ENCODE measurements at places on chromosomes 11 and 22. TPM values are rescaled to one million over a fixed set of nuclear protein-coding genes. Genes with fewer than 3 reads are reported as not detected.

OR2AT4 gene
- total RNA-seq, result not detected

HBB gene
- total RNA-seq, result 2,087 TPM

LSP1 gene
- 45.2 TPM for total RNA-seq

MAP6 gene
- 13.8 TPM for total RNA-seq

CEND1 gene
- not detected for total RNA-seq

RFPL3 gene
- not detected for total RNA-seq

SLC6A5 gene
- total RNA-seq, result not detected

ZC3H7B gene
- 34.8 TPM for total RNA-seq

DNA sequence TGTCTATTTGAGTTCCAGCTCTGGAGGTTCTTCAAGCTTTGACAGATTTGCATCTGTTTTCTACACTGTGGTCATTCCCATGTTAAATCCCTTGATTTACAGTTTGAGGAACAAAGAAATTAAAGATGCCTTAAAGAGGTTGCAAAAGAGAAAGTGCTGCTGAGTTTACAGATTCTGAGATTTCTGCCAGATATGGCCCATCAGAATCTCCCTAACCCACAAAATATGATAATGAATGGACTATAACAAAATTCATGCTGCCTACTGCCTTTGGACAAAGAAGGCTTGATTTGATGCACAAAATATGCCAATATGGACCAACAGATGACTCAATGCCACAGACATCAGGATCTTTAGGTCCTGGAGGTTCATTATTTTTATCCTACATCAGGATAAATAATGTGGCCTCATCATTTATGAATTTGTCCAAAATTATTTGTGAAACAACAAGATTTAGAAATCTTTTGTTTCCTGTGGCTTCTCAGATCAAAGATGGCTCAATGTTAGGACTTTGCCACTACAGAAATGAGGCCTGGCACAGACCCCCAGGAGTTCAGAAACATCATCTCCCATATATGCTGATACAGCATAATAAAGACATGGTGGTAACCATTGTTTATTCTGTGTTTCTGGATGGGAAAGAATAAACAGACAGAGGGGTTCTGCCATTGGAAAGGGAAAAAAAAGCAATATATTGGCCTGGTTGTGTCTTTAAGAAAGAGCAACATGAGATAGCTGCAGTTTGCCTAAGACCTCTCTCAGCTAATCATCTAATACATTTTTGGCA, 6.7 kb downstream of the OR5AN1 start:
- no peaks in the 10 kb centered on the region for H3K36me3 ChIP-seq
- H3K27ac ChIP-seq, result no peak overlapping the region
- no peak overlapping the region for H3K4me3 ChIP-seq
- no peak for DNase-seq
- H3K4me1 ChIP-seq, result no peaks in the 10 kb centered on the region

DNA sequence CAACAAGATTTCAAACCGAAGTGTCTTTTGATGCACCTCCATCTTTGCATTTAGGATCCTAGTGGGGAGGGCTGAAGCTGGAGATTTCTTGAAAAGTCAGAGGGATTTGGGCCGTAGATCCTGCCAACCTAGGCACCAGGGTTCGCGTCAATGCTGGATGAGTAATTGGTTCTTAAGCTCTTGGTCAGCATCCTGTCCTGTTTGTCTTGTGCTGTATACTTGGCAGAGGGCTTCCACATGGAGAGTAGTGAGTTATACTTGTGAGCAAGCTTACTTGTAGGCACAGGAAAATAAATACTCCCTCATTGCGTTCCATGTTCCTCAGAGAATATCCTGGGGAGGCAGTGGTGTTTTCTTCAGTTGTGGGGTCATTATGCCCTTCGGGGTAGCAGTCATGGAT, 12.6 kb downstream of the INSC start:
- no peak overlapping the region for H3K27ac ChIP-seq
- no peaks in the 10 kb centered on the region for H3K36me3 ChIP-seq
- no peak for DNase-seq
- no peaks in the 10 kb centered on the region for H3K27me3 ChIP-seq
- no peak overlapping the region for H3K4me3 ChIP-seq
- H3K4me1 ChIP-seq, result no peaks in the 10 kb centered on the region

DNA sequence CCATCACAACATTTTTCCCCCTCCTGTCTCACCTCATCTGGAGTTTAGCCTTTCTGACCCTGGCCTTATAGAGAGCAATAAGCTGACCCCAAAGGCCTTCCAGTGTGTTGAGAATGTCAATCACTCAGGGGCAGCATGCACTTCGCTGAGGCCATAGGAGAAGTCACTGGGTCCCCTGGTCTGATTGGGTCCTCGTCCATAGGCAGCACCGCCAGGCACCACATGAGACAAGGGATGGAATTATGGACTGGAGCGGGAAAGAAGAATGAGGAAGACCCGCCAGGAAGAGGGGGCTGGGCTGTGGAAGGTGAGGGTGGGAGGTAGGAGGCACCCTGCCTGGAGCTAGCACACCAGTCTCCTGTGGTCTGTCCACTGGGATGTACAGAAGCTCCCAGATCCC, 72.9 kb downstream of the DSCAML1 start:
- no peak overlapping the region for H3K27ac ChIP-seq
- no peak overlapping the region for H3K4me3 ChIP-seq
- H3K27me3 ChIP-seq, result no peaks in the 10 kb centered on the region

GRCh38 chr11:60482361-60482760, 10.2 kb upstream of the MS4A12 start:
- no peaks in the 10 kb centered on the region for H3K36me3 ChIP-seq
- H3K4me3 ChIP-seq, result no peak overlapping the region
- no peaks in the 10 kb centered on the region for H3K4me1 ChIP-seq

- no peak overlapping the region for H3K27ac ChIP-seq
- no peak overlapping the region for H3K4me3 ChIP-seq
- no peaks in the 10 kb centered on the region for H3K36me3 ChIP-seq
- H3K27me3 ChIP-seq, result no peaks in the 10 kb centered on the region
- no peaks in the 10 kb centered on the region for H3K4me1 ChIP-seq
- DNase-seq, result no peak
These were observed 34.9 kb upstream of the CD82 start for GRCh38 chr11:44530413-44531115.

DNA sequence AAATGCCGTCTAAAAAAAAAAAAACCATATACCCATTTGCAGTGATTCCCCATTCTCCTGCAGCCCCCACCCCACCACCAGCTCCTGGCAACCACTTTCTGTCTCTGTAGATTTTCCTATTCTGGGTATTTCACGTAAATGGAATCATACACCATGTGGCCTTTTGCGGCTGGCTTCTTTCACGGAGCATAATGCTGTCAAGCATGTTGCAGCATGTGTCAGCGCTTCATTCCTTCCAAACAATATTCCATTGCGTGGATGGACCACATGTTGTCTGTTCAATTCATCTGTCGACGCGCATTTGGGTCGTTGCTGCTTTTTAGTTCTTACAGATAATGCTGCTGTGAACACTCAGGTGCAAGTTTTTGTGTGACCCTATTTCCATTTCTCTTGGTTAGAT, 14.8 kb upstream of the EMID1 start:
- H3K4me1 ChIP-seq, result no peaks in the 10 kb centered on the region
- H3K36me3 ChIP-seq, result no peaks in the 10 kb centered on the region
- H3K4me3 ChIP-seq, result no peak overlapping the region
- H3K27ac ChIP-seq, result no peak overlapping the region
- no peak for DNase-seq

DNA sequence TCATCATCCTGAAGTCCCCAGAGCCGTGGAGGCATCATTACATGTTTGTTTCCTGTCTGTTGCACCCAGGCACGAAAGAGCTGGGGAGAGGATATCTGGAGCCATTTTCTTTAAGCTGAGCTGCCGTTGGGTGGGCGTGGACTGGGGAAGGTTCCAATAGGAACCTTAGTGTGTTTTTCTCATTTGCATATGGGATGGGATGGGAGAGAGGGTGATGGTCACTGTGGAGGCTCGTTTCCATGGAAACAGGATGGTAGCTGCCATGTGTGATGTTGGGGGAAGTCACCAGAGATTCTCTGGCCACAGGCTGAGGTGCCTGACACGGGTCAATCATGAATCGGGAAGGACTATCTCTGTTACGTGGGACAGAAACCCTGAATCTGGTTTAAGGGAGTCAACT, 39.7 kb downstream of the CACNA1I start:
- H3K4me1 ChIP-seq, result no peaks in the 10 kb centered on the region
- no peaks in the 10 kb centered on the region for H3K27me3 ChIP-seq
- H3K4me3 ChIP-seq, result no peak overlapping the region
- DNase-seq, result no peak
- H3K36me3 ChIP-seq, result no peaks in the 10 kb centered on the region
- H3K27ac ChIP-seq, result no peak overlapping the region

DNA sequence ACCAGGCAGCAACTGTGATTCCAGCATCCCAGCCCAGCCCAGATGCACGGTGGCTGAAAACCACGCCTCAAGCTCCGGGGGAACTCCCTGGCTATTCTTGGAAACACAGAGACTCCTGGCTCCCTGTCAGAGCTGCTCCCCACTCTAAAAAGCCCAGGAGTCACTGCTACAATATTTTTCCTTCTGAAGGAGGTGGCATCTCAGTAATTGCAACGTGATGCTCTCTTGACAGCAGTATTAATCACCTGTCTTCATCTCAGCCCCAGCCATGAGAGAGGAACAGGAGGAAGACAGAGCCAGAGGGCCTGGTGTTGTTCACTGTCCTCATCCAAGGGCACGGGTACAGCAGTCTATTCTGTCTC, 26.9 kb downstream of the DRD2 start:
- no peak for DNase-seq
- no peaks in the 10 kb centered on the region for H3K36me3 ChIP-seq

- no peaks in the 10 kb centered on the region for H3K4me1 ChIP-seq
- no peak overlapping the region for H3K4me3 ChIP-seq
- H3K27ac ChIP-seq, result no peak overlapping the region
- no peak for DNase-seq
These were observed 13.5 kb upstream of the ANKK1 start for GRCh38 chr11:113373981-113374560.

GRCh38 chr22:26697151-26697550, 39.8 kb downstream of the MIAT start:
- no peaks in the 10 kb centered on the region for H3K27me3 ChIP-seq
- no peak overlapping the region for H3K4me3 ChIP-seq
- no peak overlapping the region for H3K27ac ChIP-seq
- H3K4me1 ChIP-seq, result no peaks in the 10 kb centered on the region
- H3K36me3 ChIP-seq, result no peaks in the 10 kb centered on the region
- no peak for DNase-seq
